Stimulated activated naive CD4-positive, alpha-beta T cell treated with Interleukin-2 at 50 U/mL for 16 hours (primary cell): ENCODE measurements at places on chromosomes 7 and 10.

DNA sequence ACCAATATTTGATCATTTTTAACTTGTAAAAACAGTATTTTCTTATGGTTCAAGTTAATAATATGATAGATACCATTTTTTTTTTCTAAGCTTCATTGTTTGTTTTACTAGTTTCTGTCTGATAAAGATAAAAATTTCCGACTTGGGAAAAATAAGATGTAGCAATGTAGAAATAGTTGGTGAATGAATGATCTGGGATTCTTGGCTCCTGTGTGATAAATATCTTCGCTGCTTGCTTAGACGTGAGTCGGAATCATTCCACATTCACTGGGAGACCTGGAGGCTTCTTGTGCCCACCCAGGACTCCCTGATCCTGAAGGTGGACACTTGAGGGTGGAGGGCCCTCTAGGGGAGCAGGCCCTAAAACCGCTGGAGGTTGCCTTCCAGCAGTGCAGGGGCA, 47.9 kb downstream of the EXOC4 start:
- no peak for DNase-seq

DNA sequence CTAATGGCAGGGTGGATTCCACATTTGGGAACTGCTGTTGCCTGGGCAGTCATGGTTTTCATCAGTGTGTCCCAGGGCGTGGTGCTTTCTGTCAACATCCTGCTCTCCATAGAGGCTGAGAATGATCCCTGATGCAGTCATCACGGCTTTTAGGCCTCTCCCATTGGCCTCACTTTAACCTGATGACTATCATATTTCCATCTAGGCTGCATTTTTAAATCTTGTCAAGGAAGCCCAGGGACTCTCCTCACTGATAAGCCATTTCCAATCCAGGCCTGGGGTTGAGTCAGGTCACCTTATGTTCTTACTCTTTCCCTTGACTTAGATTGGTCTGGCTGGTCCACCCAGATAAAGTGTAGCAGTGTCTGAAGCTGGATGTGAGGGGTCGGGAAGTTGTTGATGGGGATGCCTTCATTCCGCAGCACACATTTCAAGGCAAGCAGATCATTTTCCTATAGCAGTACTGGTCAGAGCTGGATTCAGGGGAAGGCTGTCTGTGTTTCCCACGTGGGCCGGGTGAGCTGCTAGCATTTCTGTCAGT, 177.0 kb downstream of the AUTS2 start:
- DNase-seq = no peak

DNA sequence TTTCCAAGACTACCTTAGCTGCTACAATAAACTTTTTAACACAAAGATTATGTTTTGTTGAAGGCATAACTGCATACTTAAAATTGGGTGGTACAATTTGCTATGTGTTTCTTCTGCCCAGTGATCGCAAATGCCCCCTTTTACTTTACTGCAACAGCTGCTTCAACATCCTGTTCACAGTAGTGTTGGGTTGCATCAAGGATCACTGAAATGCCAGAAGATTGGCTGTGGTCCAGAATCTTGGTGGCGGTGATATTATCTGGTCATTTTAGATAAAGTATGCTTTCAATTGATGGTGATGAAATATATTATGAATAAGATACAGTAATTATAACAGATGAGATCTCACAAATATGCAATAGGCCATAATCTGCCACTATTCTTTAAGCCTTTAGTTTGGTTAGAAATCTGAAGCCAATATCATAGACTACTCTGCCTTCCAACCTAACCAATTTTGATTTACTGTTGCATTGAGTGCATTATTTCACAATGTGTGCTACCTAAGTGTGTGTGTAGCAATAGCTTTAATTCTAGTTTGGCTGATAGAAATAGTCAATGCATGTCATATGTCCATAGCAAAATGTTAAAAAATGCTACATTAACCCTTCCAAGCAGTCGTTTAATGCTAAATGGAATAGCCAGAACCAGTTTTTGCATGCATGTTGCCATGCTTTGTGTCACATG, 29.8 kb upstream of the ING3 start:
- no peak for DNase-seq

GRCh38 chr7:96388620-96389383, 66.9 kb upstream of the SLC25A13 start:
- DNase-seq = no peak

DNA sequence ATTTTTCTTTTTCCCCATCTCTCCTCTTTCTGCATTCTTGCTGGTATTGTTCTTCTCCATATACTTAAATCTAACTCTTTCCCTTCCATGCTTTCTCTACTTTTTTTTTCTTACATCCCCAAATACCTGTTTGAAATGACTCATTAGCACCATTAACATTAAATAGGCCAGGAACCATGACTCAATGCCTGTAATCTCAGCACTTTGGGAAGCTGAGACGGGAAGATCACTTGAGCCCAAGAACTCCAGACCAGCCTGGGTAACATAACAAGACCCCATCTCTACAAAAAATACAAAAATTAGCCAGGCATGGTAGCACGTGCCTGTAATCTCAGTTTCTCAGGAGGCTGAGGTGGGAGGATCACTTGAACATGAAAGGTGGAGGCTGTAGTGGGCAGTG, 1026.8 kb downstream of the GATA3 start:
- no peak for DNase-seq

DNA sequence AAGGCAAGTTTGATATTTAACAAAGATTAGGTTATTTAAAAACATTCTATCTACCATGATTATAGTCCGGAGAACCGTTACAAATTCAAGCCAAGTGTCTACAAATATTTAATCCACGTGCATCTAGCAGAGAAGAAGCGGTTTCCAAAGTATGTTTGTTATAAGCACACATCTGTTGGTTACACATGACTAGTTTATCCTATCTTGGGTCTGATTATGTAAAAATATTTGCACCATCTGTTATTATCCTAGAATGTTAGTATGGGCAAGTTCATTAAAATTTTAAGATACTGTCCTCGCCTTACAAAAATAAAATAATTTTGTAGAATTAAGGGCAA, 289.2 kb upstream of the VSTM2A start:
- no peak for DNase-seq

- DNase-seq = no peak
Measured at GRCh38 chr7:100817097-100817496, 10.2 kb downstream of the EPHB4 start.

DNA sequence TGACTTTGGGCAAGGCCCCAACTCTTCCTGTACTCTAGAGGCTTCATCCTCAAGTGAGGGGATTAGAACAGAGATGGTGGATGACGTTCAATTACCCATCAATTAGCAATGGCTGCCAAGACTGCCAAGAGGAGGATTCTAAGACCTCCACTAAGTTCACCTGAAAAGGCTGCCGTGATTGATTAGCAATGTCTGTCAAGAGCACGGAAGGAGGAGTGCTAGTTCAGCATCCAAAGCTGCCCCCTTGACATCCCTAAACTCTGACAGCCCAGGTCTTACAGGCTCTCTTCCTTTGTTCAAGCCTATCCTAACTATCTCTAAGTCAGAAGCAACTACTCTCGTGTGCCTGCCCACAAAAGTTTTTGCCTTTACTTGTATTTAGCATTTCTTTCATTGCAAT, 68.4 kb downstream of the FAM53B start:
- DNase-seq = no peak

DNA sequence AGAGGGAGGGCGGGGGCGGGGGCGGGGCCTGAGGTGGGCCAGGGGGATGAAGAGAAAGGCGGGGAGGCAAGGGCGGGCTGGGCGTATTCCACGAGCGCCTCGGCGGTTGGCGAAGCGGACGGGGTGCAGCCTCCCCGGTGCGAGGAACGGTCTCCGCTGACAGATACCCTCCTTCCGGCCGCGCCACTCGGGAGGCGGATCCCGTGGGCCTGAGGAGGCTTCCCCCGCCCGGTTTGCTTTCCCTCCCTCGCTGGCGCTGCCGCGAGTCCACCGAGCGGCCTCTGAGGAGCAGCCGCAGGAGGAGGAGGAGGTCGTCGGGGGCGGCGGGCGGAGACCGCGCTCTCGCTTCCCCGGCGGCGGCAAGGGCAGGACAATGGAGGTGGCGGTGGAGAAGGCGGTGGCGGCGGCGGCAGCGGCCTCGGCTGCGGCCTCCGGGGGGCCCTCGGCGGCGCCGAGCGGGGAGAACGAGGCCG, at the start of gene TRIM24:
TRIM24 (plus strand) TSS at position 84 of the 473 bp plus-strand sequence; CDS start at position 374, 290 bp downstream.
- DNase-seq = no peak

GRCh38 chr10:84179059-84179710, 5.6 kb downstream of the GPR15LG start:
- DNase-seq = no peak

GRCh38 chr7:80837345-80837744, 81.5 kb downstream of the SEMA3C start:
- DNase-seq = no peak

- no peak for DNase-seq
Measured at GRCh38 chr10:113441220-113441619, 111.6 kb upstream of the HABP2 start.

DNA sequence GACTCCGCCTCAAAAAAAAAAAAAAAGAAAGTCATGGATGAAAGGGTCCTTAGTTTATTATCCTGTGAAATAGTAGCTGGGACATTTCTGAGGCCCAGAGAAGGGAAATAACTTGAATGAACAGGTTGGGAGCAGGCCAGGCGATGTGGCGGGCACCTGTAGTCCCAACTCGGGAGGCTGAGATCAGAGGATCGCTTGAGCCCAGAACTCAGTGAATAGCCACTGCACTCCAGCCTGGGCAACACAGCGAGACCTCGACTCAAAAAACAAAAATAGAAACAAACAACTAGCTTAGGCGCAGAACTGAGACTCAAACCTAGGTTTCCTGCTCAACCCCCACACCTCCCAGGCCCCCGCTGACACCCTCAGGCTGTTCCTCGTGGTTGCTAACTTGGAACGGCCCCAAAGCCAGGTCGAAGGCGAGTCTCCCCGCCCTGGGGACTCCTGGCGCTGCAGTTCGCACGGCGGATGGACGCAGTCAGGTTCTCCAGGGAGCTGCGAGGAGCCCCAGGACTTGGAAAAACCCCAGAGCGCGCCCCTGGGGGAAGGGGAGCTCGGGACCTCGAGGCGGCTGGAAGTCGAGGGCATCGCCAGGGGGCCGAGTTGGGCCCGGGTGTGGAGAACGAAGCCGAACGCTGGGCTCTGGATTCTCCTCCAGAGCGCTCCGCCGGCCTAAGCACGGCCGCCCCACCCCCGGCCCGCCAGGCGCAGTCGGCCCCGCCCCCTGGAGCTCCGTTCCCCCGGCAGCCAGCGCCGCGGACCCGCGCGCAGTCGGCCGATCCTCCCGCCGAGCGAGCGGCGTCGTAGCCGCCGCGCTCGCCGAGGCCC, at the start of gene STOX1:
STOX1 (plus strand) TSS at position 768 of the 828 bp plus-strand sequence. CDS start 93 bp downstream, outside the sequence.
- peak; percentile 59 for DNase-seq

- DNase-seq = no peak
Measured at GRCh38 chr10:89563861-89564478, 28.6 kb upstream of the SLC16A12 start.

DNA sequence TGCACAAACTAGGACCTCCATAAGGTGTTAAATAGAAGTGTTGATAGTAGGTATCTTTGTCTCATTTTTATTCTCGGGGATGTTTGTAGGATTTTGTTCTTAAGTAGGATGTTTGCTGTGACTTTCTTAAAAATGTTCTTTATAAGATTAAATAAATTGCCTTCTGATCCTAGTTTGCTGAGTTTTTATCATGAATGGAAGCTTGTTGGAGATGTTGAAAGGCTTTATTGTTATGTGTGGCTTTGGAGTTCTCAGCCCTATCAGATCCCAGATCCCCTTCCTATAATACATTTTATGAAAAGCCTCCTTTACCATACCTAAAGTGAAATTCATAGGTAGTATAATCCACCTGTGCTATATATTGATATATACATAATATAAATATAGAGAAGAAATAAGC, 40.1 kb downstream of the NHLRC2 start:
- DNase-seq = no peak

- no peak for DNase-seq
Measured at GRCh38 chr10:129958148-129958628, 5.9 kb downstream of the EBF3 start.

- DNase-seq = no peak
Measured at GRCh38 chr10:21727452-21728168, 193.6 kb downstream of the MLLT10 start.

DNA sequence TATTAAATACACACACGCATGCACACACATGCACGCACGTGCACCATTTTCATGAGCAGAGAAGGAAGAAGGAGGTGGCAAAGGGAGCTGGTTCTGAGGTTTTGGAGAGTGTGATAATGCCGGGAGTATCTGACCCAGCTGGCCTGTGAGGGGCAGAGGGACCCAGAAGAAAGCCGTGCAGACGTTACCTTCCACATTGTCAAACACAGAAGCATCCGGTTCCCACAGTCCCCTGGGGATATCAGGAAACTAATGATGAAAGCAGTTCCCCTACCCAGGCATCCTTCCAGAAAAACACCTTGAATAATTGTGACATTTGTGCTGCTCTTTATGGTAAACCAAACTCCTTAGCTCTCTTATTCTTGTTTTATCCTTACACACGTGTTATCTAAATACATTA, 85.7 kb upstream of the FAM180A start:
- DNase-seq = no peak

DNA sequence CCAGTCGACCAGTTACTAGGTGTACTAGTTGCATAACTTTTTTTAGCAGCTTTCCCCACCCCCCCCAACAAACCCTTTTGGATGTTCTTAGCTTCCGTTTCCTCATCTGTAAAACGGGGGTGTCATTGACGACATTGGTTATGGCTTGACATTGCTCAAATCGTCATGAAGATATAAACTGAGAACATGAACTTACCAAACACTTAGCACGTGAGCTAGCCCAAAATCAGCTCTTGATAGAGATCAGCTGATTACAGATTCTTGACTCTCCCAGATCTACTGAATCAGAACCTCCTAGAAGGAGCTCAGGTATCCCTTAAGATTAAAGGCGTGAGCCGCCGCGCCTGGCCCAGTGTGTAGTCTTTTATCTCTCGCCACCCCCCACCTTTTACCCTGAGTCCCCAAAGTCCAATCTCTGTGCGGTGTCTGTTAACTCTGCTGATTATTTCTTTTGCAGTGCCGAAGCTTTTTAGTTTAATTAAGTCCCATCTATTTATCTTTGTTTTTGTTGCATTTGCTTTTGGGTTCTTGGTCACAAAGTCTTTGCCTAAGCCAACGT, 1.0 kb upstream of the GNA12 start:
- DNase-seq = no peak

GRCh38 chr7:30804078-30804661, 33.0 kb downstream of the MINDY4 start:
- DNase-seq = no peak
